T1000 (cell line): ENCODE measurements at places on chromosomes 13 and 19.

- no peak for DNase-seq
Observed at GRCh38 chr13:114101358-114102130, 30.9 kb downstream of the RASA3 start.

- no peak for DNase-seq
Observed at GRCh38 chr19:35816846-35817245, 4.2 kb upstream of the PRODH2 start.

DNA sequence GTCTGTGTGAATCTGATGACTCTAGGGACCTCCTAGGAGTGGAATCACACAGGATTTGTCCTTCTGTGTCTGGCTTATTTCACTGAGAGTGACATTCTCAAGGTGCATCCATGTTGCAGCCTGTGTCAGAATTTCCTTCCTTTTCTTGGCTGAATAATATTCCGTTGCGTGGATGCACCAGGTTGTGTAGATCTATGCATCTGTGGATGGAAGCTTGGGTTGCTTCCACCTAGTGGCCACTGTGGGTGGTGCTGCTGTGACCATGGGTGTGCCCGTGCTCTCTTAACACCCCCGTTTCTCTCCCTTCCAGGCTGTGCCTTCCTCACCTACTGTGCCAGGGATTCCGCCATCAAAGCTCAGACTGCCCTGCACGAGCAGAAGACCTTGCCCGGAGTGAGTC lies 26.2 kb downstream of the CELF5 start:
- no peak for DNase-seq

GRCh38 chr13:80873589-80873988 lies 532.7 kb upstream of the SPRY2 start:
- no peak for DNase-seq

DNA sequence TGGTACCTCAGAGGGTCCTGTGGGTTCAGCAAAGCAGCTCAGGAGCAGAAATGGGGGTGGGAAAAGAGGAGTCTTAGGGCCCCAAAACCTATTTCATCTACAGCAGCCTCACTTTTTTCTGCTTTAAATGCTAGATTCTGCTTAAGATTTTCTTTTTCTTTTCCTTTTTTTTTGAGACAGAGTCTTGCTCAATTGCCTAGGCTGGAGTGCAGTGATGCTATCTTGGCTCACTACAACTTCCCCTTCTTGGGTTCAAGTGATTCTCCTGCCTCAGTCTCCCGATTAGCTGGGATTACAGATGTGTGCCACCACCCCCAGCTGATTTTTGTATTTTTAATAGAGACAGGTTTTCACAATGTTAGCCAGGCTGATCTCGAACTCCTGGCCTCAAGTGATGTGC lies 30.7 kb upstream of the WDFY2 start:
- no peak for DNase-seq

GRCh38 chr19:56098731-56099568 lies 22.1 kb downstream of the ZNF787 start:
- DNase-seq = no peak

DNA sequence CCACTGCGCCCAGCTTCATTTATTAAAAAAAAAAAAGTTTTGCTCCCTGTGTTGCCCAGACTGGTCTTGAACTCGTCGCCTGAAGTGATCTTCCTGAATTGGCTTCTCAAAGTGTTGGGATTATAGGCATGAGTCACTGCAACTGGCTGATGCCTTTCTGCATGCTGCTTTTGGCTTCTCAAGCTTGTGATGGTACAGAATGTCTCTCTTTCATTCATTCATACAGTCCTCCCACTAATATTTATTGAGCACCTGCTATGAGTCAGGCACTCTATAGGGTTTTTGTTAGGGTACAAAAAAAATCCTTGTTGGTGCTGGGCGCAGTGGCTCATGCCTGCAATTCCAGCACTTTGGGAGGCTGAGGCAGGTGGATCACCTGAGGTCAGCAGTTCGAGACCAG lies 9.0 kb downstream of the TSPAN16 start:
- DNase-seq = no peak

DNA sequence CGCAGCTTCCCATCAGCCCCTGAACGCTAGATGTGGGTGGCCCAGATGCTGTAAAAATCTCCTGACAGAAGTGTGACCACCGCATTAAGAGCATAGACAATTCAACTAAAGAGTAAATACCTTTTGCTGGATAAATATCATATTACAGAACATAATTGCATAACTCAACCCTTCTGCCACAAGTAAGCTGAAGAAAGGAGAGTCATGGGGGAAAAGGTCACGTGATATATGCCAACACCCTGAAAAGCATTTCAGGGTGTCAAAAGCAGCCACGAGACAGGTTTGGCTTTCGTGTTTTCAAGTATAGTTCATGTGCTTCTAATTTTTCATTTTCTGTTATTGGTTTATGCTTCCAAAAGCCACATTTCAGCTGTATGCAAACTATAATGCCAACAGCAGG lies 71.3 kb downstream of the LHFPL6 start:
- no peak for DNase-seq

DNA sequence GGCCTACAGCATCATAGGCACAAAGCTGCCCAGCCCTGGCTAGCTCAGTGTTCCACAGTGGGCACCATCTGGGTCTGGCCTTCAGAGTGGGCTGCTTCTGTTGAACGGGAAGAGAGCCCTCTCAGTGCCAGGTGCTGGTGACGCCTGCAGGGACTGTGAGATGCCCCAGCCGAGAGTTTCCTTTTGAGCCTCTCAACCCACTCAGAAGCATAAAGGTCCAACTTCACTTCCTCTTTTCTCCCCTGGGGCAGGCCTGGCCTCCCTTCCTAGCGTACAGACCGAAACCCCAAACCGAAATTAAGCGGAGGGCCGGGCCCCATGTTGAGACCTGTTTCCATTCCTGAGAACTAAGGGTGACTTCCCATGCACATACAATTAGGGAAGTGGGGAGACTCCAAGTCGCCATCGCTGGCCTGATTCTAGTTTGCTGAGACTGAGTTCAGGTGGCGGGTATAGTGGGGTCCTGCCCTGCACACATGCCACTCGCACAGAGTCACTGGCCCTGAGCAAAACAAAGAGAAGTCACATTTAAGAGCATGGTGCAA lies 6.9 kb downstream of the RAB8A start:
- no peak for DNase-seq

GRCh38 chr19:15249972-15250639 lies 17.9 kb upstream of the EPHX3 start:
- DNase-seq = peak; percentile 49

GRCh38 chr19:53844849-53845246 lies 20.7 kb upstream of the NLRP12 start:
- no peak for DNase-seq

- peak; percentile 6 for DNase-seq
Observed at GRCh38 chr13:29754473-29754806, 96.0 kb downstream of the UBL3 start.

DNA sequence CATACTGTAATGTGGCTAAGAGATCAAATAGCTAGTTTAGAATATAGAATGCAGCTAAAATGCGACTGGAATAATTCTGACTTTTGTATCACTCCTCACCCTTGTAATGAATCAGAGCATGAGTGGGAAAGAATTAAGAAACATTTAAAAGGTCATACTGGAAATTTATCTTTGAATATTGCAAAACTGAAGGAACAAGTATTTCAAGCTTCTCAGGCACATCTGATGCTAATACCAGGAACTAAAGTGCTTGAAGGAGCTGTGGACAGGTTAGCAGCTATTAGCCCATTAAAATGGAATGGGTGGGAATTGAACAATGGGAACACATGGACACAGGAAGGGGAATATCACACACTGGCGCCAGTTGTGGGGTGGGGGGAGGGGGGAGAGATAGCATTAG lies 144.2 kb upstream of the ZNF91 start:
- DNase-seq = no peak

DNA sequence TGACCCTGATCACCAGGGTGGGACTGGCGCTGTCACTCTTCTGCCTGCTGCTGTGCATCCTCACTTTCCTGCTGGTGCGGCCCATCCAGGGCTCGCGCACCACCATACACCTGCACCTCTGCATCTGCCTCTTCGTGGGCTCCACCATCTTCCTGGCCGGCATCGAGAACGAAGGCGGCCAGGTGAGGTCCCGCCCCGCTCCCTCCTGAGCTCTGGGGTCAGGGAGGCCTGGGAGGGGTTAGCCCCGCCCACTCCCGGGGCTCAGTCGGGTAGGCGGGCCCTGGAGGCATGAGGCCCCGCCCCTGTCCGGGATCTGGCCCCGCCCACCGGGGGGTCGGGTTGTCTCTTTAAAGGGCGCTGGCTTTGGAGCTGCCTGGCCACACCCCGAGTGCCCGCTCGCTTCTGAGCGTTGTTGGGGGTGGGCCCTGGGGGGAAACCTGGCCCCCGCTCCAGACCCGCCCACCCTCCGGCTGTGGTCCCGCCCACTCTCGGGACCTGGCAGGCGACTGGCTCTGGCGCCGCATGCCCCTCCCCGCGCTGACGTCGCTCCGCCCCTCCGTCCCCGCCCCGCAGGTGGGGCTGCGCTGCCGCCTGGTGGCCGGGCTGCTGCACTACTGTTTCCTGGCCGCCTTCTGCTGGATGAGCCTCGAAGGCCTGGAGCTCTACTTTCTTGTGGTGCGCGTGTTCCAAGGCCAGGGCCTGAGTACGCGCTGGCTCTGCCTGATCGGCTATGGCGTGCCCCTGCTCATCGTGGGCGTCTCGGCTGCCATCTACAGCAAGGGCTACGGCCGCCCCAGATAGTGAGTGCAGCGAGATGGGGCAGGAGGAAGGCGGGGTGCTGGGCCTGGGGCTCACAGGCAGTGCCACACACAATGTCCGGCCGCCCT lies 13.1 kb downstream of the DDX39A start:
- DNase-seq = peak; percentile 93

DNA sequence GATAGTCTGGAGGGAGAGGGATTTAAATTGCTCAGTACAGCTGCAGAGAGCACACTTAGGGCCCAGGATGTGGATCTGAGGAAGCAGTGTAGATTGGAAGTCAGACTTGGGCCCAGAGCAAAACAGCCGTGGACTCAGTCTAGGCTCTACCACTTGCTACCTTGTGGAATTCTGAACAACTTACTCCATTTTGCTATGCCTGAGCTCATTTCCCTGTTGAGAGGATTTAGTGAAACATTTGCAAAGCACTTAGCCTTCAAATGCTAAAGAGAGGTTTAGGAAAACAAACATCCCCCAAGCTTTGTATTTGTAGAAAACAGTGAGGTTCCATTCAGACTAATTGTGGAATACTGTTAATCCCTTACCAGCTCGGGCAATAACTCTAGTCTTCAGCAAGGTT lies 453.4 kb upstream of the ZNF507 start:
- DNase-seq = no peak

DNA sequence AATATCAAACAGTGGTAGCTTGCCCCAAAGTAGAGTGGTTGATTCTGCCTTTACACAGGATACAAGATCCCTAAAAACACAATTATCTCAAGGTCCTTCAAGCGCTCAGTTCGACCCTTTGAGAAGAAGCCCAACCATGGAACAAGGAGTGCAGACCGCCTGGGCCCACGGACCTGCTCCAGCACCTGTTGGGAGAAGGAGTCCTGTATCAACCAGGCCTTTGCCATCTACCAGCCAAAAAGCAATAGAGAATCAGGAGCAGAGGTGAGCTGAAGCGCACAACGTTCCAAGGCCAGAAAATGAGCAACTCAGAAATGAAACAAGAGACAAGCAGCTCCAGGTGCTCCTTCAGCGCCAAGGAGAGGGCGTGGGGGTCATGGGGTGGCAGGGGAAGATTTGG lies 6.3 kb upstream of the LILRB3 start:
- DNase-seq = no peak

DNA sequence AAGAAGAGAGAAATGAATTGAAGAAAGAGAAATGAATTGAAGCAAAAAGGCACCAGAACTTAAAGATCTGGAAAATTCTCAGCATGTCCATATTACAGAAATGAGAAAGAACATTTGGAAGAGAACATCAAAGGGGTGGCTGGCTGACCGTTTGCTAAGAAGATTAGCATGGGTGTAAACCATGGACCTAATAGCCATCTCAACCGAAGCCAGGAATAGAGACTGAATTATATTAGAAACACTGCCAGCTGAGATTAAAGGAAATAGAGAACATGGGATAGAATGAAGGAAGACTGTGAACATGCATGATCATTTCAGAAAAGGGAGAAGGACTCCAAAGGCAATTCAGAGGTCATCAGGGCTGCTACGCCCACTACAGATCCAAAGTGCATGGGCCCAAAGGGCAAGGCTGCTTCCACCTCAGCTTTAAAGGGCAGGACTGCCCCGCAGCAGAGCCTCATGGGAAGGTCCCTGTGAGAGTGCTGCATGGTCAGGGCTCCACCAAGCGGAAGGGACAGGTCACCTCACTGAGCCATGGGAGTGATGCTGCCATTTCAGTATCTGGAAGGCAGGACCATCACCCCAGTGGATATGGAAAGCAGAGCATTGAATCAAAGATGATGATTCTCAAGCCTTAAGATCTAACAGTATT lies 23.1 kb downstream of the FNDC3A start:
- DNase-seq = no peak

DNA sequence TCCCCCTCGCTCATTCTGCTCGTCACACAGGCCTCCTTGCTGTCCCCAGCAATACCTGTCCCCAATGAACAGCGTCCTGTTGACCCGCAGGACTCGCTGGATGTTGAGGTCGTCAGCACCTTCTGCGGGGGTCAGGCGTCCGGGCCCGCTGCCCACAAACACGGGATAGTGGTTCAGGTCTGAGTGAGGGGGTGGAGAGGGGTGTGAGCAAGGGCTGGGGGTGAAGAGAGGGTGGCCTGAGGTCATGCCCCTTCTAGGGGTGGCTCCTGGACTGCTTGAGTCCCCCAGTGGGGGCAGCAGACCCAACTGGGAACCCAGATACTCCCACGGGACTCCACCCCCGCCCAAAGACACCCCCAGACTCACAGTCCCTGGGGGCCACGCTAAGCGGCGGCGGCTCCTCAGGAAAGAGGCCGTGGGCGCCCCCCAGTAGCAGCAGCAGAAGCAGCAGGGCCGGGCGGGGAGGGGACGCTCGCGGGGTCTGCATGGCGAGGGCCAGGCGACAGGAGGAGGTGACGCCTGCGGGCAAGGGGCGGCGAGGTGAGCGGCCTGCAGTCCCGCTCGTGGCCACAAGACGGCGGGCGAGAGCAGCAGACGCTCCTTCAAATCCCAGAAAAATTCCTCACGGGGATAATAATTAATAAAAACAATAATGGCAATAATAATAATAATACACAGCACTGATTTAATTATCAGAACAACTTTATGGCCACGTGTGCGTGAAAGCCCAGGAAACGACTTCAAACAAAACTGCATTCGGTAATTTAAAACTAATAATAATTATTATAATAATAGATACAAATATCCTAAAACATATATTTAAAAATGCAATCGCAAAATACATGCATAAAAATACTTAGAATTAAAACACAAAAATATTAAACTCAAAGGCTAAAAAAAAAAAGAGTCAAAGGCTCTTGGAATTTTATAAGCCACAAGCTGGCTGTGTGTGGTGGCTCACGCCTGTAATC lies 1.2 kb downstream of the SEMA6B start:
- peak; percentile 21 for DNase-seq

GRCh38 chr19:44677019-44677811 lies 5.9 kb downstream of the CEACAM19 start:
- peak; percentile 58 for DNase-seq
